ENCODE measurements at places on chromosomes 12 and 14.

DNA sequence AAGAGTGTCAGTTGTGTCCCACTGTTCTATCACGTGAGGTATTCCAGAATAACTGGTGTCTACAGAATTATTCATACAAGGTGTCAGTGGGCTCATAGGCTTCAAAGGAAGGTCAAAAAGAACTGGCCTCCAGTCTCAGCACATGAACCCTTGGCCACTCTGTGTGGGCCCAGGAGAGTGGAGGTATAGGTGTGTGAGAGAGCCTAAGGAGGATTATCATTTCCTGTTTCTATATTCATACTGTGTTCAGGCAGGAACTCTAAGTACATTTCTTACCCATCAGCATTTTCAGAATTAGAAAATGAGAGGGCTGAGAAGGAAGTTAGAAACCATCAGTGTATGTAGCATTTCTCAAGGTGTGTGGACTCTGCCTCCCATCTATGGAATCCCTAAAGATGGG is 87.0 kb downstream of the BTG1 start:
- no peak for DNase-seq

DNA sequence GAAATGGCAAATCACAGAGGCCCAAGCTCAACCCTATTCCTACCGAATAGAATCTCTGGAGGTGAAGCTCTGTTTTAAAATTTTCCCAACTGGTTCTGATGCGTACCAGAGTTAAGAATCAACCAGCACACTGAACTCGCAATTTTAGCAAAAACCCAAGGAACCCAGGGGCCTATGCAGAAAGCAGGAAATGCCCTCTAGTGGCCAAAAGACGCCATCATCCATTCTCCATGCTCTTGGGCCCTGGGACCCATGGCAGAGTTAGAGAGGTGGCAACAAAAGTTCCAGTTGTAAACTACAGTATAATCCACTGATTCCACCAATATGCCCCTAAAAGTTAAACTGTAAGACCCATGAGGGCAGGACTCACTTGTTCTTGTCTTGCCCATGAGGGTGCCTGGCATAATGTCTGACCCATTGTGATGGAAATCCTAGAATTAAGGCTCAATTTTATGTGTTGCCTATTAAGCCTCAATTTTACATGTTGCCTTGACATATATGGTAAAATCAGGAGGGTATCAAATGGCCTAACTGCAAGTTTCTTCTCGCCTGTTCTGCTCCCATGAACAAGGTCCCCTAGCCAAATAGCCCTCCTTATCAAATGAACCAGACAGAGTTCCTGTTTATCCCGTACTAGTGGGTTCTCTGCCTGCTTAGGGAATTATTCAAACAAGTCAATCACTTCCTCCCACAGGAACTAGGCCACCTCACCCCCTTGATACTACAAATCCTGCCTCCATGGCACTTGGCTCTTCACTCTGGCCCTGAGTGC is 137.5 kb upstream of the CPM start:
- DNase-seq: peak; percentile 66

GRCh38 chr12:72505227-72505626 is 233.1 kb downstream of the TRHDE start:
- DNase-seq: no peak

GRCh38 chr12:124438437-124439056 is 128.9 kb downstream of the NCOR2 start:
- DNase-seq: no peak

DNA sequence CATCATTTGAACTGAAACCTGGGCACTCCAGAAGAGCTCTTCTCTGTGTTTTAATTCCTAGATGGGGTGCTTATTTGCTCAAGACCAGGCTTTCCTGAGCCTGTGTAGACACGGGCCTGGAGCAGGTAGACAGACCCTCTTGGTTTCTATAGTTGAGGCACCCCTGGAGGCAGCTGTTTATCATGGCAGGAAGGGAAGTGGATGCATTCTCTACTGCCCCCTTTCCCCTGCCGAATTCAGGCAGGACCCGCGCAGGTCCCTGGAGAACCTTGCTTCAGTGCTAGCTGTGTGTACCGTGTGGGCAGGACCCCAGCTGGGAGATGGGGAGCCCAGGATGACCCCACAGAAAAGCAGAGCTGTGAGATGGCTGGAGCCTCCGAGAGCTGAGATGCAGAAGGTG is 6.0 kb downstream of the CACNA1C start:
- DNase-seq: no peak

DNA sequence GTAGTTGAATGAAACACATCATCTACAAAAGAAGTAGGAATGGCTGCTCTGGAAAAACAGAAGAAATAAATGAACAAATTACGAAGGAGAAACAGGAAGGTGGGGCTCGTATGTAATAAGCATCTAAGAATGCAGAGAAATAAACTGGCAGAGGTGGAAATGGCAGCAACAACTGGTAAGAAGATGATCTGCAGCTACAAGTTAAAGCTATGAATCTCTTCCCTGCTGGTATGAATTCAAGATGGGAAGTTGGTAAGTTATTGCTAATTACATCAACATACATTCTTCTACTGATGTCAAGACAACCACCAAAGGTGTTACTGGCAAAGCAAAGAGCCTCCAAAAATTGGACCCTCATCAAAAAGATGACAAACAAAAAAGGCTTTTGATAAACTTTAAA is 59.8 kb downstream of the HECTD4 start:
- no peak for DNase-seq

DNA sequence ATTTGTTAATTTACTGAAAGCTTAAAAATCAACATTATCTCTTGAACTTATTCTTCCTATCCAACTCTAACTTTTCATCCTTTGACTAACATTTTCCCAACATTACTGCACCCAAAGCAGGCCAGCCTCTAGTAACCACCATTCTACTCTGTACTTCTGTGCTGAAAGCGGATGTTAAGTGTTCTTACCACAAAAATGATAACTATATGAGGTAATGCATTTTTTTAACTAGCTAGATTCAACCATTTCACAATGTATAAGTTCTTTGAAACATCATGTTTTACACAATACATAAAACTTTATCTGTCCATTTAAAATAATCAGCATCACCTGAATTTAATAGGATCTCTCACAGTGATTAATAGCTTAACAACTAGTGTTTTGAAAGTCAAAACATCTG is 468.5 kb upstream of the MGAT4C start:
- peak; percentile 74 for DNase-seq

- DNase-seq: no peak
Measured at GRCh38 chr12:130701402-130701744, 14.7 kb downstream of the RIMBP2 start.

DNA sequence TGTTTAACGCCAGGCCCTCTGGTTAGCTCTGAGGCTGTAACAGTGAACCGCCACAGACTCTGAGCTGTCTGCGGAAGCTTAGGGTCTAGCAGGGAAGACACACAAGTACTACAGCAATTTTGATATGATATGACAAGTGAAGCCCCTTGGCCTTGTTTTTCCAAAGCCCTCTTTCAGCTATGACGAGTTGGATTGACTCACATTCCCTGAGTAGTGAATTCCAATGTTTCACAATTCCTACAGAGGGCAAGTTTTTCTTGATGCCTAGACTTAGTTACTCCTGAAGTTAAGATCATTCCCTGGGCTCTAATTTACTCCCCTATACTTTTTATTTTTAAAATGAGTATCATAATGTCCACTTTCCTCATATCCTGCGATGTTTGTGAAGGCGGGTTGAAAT is 53.3 kb upstream of the CISTR start:
- peak; percentile 4 for DNase-seq

GRCh38 chr12:3752741-3753486 is at the start of gene CRACR2A:
Gene CRACR2A (minus strand): TSS chr12:3753109. CDS start chr12:3696999, 56,110 bp downstream.
- DNase-seq: peak; percentile 79

DNA sequence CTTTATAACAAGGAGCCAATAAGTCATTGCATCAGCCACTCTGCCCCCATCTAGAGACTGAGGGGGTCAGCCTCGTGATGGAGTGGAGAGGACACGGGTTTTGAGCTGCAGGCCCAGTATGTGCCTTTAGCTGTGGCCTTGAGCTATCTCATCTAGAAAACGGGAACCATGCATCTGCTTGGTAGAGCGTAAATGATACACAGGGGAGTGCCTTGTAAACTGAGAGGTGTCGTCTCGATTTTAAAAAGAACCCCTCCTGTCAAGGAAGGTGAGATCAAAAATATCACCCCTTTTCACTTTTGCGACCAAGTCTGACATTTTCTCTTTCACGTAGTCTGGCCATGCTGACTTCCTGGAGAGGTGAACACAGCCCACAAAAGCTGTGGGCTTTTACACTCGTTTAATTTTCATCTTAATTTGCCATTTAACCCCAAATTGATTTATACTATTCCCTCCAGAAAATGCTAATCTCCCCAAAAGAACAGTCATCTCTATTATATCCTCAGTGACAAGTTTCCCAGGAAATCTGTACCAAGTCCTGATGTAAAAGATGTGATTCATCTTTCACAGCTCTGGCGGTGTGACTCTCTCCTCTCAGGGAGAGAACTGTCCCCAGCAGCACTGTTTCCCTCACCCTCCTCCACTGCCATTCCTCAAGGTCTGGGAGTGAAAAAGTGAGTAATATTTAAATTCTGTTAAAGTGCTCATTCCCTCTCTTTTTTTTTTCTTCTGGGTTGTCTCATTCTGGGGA is 30.6 kb downstream of the VCPKMT start:
- no peak for DNase-seq

- peak; percentile 97 for DNase-seq
Measured at GRCh38 chr14:51547260-51547659, 104.5 kb upstream of the FRMD6 start.

DNA sequence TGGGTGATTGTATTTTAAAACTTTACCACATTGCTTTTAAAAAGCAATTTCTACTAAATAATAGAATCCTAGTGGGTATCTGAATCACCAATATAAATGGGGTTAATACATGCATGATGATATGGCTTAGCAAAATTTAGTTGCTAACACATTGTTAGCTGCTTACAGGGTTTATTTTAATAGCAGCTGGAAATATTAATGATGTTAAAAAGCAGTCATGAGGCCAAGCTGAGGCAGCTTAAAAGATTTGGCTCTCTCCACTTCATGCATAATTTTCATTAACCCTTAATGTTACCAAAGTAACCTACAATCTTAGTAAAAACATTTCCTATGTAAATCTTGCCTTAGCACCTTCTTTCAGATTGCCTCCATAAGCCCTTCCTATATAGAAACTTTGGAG is 49.2 kb upstream of the CNOT2 start:
- DNase-seq: no peak

GRCh38 chr12:83904175-83904574 is 1008.4 kb downstream of the SLC6A15 start:
- DNase-seq: no peak

- DNase-seq: peak; percentile 29
Measured at GRCh38 chr14:21498540-21499526, 12.3 kb downstream of the METTL3 start.

DNA sequence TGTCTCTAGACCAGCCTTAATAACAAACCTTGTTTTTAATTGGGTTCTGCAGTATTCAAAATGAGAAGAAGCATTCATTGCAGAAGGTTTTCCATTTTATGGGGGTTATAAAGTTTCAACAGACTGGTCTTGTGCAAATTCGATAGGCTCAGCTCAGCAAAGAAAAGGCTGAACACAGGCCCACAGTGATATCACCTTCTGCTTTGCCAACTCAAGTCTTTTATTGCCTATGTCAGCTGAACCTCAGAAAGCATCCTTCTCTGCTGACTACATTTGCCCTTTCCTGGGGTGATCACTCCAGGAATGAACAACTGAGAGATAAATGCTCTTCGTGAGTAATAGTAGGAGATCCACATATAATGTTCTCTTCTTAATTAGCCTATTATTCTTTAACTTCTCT is 134.5 kb upstream of the CCDC175 start:
- no peak for DNase-seq

DNA sequence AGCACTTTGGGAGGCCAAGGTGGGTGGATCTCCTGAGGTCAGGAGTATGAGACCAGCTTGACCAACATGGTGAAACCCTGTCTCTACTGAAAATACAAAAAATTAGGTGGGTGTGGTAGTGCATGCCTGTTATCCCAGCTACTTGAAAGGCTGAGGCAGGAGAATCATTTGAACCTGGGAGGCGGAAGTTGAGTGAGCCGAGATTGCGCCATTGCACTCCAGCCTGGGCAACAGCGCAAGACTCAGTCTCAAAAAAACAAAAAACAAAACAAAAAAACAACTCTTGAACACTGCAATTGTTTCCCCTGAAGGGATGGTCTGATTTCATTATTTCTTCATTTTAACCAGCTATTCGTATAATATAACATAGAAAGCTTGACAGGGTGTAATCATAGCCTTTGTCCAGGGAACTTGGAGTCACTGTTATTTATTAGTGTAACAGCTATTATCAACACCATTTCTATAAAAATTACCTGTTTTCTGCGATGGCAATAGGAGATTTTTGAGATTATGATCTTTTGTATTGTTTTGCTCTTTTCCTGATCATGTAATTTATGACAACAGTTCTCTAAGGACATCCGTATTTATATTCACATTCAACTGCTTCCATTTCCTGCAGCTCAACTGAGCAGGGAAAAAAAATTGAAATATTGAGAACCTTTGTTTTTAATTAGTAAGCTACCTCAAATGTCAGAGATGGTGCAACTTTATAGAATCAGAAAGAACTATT is 94.7 kb downstream of the DIP2B start:
- DNase-seq: peak; percentile 48

DNA sequence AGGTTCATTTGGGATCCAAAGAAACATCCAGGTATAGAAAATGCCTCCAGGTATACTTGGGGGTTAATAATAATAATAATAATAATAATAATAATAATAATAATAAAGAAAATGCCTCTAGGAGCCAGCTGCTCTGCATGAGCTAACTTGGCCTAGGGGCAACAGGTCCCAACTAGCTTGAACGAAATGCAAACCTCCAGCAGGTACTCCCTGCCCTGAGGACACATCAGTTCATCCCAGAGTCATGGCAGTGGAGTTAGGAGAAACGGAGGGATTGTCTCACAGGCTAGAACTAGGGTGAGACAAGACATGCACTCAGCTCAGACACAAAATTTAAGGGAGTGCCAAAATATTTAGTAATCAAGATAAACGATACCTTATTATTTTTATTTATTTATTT is 12.5 kb upstream of the TMEM229B start:
- DNase-seq: no peak

DNA sequence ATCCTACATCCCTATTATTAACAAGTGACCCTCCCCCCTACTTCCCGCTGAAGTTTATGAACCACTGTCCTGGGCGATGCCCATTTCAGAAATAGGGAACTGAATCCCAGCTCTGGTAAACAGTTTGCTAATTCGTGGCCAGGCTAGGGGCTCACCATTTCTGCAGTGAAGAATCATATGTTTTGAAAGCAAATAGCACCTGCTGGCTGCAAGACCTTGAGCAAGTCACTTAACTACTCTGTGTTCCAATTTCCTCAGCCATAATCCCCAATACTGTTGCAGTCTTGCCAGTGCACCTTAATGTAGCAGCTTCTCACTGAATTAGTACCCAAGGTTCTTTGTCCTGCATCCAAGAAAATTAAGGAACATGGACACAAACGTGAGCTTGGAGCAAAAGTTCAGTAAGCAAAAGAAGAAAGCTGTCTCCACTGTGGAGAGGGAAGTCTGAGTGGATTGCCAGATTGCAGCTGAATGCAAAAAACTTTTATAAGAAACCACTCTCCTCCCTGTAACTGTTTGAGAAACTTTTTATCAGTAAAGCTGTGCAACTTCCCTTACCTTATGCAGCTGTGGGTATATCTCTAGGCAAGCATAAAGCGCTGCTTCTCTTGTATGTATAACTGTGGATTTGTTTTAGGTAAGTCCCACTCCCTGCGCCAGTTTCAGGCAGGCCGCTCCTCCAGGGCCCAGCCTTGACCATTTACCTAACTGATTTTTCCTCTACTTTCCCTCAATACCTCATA is 824 bp downstream of the OAS1 start:
- no peak for DNase-seq

All from fibroblast of gingiva (primary cell).